ENCODE measurements at places on chromosomes 4 and X.

DNA sequence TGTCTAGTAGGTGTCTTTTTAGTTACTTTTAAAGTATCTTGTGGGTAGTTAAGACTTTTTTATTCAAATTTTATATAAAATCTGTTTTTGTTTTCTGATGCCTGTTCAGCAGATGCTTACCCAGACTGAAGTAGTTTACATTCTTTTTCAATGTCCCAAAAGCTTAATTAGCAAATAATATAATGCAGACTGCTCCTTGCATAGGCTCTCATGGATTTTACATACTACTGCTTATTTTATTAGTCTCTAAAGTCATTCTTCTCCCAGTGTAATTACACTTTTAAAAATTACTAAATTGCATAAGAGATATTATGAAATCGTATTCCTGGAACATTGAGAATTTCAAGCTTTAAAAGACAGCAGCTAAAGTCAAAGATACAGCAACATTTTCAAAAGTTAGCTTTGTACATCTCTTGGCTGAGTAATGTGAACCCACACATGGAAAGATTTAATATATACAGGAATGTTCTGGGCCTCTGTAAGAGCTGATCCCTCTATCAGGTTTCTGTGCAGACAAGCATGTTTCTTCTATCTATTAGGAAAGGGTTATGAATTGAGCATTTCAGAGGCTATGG is 148.4 kb upstream of the SPRY1 start:
- DNase-seq = no peak

DNA sequence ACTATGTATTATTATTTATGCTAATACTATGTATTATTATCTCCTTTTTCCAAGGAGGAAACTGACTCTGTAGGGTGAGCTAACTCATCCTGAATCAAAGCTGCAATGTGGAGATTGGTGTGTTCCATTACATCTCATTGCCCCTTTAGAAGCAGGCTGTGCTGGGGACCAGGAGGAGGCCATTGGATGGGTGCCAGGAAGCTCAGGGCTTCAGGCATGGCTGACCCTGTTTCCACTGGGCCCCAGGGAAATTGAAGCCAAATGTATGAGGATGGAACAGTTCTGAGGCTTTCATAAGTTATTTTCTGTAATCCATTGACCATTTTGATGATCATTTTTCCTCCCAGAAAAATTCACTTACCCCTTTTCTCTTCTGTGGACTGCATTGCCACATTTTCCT is 418.8 kb upstream of the ZFP42 start:
- no peak for DNase-seq

DNA sequence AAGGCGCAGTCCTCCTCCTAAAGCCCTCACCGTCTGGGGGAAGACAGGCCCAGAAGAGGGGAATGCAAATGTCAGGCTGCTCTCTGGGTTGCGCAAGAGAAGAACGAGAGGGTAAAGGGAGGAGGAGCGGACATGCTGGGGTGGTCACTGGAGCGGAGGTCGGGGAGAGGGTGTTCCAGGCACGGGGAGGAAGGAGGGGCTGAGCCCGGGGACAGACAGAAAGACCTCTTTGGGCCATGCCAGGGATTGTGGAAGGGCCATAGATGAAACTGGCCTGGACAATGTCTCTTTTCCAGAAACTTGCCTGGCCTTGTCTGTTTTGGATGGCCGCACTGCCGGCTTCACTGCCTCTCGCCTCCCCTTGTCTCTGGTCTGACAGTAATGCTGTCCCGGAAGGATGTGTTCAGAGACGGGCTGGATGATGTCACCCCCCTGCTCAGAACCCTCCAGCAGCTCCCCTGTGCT is 121.0 kb downstream of the SORCS2 start:
- DNase-seq = no peak

GRCh38 chrX:147072747-147073146 is 258.2 kb upstream of the CXorf51A start:
- DNase-seq = no peak

DNA sequence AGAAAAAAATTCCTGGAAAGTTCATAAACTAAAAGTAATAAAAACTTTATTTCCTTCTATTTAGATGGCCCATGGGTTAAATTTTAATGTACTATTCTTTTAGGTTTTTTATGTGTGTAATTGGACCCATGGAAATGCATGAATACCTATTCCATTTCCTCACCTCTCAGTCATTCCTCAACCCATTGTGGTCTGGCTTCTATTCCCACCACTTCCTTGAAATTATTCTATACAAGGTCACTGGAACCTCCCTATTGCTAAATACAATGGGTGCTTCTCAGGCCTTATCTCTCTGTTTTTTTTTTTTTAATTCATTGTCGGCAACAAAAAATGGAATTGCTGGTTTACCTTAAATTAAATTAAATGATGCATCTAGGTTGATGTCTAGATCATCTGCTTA is 17.2 kb downstream of the SLC39A8 start:
- DNase-seq = no peak

DNA sequence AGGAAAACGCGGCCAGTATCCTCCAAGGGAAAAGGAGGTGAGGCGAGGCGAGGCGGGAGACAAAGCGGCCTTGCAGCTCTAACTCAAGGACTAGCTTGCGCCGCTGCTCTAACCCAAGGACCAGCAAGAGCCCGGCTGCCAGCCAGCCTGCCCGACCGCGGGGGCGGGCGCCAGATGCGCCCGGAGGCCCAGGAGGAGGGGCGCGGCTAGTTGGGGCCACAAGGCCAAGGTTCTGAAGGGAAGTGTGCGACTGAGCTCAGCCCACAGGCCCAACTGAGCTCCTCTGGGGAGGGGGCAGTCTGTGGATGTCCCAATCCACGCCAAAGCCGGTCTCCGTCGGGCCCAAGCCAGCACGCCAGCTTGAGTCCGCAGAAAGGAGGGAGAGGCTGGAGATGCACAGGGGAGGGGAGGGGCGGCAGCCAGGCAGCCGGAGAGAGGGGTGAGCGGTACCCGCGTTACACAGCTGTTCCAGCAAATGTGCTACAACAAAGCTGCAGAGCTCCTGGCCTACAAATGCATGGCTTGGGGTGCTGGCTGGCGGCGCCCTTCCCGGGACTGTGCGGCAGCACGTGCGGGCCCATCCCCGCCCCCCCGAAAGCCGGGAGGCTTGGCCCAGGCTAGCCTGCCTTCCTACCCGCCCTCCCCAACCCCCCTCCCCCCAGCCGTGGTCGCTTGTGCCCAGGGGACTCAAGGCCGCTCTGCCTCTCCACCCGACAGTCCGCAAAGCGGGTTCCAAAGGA is 637 bp downstream of the AMER1 start:
- no peak for DNase-seq

DNA sequence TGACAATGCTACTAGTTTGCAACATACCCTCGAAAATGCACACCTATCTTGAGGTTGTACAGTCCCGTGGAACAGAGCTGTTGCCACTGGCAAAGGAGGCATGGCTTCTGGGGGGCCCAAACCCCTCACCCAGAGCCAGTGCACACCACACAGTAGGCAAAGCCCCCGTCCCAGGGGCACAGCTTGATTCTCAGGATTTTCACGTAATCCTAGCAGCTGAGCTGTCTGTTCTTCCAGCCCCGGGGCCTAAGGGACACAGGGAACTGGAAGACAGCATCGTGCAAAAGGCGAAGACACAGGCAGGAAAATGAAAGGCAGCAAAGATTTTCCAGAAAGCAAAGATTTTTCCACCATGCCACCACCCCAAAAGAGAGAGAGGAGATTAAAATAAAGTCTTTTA is 77.2 kb downstream of the JAKMIP1 start:
- no peak for DNase-seq

- no peak for DNase-seq
Measured at GRCh38 chr4:68907245-68907644, 44.4 kb downstream of the UGT2A3 start.

GRCh38 chr4:10416441-10416840 is 40.8 kb downstream of the ZNF518B start:
- DNase-seq = no peak

DNA sequence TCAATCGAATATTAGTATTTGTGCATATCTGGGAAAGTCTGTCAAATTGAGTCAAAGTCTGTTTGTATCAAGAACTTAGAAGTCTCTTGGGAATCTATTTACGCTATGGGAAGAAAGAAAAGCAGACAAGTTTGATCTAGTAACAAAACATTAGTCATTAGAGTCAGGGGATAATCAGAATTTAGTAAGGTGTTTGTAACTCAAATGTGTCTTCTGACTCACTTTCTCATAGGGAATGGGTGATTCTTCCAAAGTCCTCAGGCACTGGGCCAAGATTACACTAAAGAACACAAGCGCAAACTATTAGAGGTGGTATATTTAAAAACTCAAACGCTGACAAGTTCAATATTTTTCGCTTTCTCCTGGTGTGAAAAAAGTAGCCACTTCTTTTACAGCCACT is 926.5 kb downstream of the PDHA2 start:
- DNase-seq = no peak

- no peak for DNase-seq
Measured at GRCh38 chr4:183599284-183599683, 59.7 kb downstream of the RWDD4 start.

- no peak for DNase-seq
Measured at GRCh38 chr4:163810755-163811154, 316.3 kb downstream of the TMA16 start.

- DNase-seq = no peak
Measured at GRCh38 chr4:10740251-10740650, 55.7 kb upstream of the CLNK start.

DNA sequence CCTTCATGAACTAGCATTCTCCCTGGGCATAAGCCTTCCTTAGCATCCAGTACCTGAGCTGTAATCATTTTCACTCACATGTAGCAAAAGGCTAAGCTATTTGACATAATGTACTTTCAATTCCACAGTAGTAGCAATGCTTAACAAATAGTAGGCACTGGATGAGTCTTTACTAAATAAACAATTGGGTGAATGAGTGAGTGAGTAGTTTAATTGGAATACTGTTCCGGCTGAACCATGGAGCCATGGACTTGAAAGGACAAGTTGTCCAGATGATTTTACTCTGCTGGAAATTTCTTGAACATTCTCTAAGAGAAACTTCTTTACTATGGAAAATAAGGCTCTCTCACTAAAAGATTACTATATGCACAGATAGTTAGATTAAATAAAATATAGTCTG is 159.3 kb downstream of the FAM47B start:
- DNase-seq = no peak

DNA sequence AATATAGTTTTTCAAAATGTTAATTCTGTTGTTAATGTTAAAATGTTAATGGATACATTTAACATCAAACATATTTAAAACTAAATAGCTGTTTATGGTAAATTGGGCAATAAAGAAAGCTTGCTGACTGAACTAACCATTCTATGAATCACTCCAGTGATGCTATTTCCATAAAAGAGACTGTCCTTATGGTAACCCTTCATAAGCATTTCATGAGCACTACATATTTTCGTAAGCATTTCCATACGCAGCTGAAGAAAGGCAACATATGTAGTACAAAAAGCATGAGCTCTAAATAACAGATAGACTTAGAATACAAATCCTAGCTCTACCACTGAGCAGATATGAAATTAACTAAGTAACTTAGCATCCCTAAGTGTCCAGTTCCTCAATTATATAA is 188.9 kb downstream of the COL25A1 start:
- DNase-seq = no peak

GRCh38 chr4:162510115-162510514 is 346.3 kb upstream of the FSTL5 start:
- DNase-seq = no peak

GRCh38 chr4:119130365-119131065 is 5.1 kb upstream of the MYOZ2 start:
- DNase-seq = no peak

DNA sequence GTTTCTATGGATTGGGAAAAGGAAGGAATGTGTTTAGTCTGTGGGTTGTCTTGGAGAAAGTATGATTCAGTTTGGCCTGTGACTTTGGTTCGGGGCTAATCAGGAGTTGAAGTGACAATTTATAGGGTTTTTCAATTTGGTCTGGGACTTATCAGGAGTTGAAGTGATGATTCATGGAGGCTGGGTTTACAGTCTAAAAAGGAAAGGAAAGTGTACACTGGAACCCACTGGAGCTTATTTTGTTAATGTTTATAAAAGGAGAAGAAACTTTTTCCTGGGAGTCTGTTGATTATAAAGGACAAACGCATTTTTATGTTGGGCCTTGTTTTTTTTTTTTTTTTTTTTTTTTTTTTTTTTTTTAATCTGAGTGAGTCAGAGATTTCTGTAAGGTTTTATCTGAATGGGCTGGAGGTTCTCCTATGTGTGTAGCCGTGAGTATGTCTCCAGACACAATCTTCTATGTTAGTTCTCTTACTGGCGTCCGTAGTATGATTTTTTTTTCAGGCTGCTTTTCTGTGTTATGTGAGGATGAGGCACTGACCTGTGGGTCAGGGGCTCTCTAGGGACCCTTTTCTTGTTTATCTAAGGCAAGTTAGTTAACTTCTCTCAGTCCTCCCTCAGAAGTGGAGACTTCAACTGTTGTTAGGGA is 33.0 kb upstream of the RAB9B start:
- no peak for DNase-seq

DNA sequence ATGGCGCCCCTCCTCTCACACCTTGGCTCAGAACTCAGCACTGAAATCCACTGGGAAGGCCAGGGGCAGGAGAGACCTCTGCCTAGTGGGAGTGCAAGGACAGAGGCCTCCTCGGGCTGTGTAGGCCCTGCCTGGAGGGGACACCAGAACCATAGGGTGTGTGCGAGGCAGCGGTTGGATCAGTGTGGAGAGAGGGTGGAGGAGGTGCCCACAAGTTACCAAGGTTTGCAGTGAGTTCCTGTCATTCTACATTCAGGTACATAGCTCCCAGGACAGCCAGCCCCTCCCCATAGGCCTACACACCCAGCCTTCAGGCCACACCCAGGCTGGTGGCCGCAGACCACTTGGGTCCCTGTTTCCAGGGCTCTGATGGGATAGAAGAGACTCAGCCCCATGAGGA is 19.2 kb upstream of the SPON2 start:
- no peak for DNase-seq

GRCh38 chr4:39495446-39496213 is 31.6 kb downstream of the UGDH start:
- no peak for DNase-seq

DNA sequence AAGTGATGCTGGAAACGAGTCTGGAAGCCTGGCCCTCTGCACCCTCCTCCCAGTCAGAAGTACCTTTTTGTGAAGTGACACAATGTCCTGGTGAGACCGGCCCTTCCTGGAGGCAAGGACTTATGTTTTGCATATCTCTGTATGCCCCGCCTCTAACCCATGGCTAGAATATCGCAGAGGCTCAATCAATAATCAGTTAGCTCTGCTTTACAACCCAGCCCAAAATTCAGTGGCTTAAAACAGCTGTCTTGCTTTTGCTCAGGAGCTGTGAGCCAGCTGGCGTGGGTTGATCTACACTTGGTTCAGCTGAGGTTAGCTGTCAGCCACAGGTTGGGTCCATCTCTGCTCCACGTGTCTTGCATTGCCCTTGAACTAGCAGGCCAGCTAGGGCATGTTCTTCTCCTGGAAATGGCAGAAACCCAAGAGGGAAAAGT is 98.8 kb upstream of the METTL14 start:
- no peak for DNase-seq

Measured in stimulated activated CD8-positive, alpha-beta memory T cell treated with anti-CD3 and anti-CD28 coated beads, Interleukin-7, amount 100 ng/mL, for 1 hour (primary cell).